ENCODE measurements at places on chromosomes 1 and 21.
A peak's percentile ranks its signal among the peaks of the same experiment; 100 is the strongest.

DNA sequence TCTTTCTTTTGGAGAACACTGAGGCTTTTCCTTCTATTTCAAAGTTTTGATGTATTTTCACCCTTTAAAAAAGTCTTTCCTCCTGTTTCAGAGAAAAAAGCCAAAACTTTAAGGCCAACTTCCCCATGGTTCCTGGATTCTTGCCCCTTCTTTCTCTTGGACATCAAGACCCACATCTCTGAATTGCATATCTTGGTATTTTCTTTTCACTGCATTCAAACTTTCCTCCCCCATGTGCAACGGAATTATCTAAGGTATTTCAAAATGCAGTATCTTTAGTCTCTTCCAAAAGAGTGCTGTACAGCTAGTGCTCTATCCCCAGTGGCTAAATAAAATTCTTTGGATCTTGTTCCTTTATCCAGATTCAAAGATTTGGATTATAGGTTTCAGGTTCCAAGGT lies 81.1 kb upstream of the TSPAN2 start:
- DNase-seq: no peak

DNA sequence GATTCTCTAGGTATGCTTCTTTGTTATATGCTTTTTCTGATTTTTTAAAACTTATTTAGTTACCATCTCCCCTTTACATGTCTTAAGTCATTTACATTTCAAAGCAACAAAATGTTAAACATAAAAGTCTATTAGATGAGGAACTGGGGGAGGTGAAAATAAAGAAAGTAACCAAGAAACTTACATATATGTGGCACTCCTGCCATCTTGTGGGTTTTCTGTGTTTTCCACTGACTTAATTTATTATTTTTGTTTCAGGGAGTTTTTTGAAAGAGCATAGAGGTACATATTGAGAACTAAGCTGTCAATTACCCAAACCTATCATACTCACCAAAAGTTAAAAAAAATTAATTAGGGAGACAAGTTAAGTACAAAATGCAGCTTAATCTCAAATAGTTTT lies 1531.1 kb downstream of the MRPL39 start:
- no peak for DNase-seq

- DNase-seq: peak; percentile 62
These were observed 125.2 kb upstream of the PTBP2 start for GRCh38 chr1:96596226-96596922.

- DNase-seq: no peak
These were observed 38.2 kb downstream of the H3-3A start for GRCh38 chr1:226100436-226101391.

GRCh38 chr21:44892536-44893277 lies 19.2 kb upstream of the PTTG1IP start:
- peak; percentile 43 for DNase-seq

DNA sequence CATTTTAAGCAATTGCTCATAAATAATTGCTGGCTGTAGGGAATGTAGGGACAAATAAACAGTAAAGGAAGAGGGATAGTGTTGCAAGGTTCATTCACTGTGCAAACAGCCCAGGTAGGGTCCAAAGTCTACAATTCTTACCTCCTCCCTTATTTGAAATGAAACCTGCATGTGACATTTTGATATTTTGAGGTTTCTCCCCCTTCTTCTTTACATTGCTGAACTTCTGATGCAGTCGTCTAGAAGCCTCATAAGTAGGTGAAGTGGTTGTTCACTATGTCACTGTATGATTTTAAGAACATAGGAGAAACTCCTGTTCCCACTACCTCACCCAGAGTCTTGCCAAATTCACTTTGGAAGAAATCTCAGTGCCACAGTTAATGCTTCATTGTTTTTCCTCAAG lies 16.1 kb downstream of the F5 start:
- no peak for DNase-seq

GRCh38 chr1:205276689-205277065 lies 44.9 kb downstream of the NUAK2 start:
- no peak for DNase-seq

DNA sequence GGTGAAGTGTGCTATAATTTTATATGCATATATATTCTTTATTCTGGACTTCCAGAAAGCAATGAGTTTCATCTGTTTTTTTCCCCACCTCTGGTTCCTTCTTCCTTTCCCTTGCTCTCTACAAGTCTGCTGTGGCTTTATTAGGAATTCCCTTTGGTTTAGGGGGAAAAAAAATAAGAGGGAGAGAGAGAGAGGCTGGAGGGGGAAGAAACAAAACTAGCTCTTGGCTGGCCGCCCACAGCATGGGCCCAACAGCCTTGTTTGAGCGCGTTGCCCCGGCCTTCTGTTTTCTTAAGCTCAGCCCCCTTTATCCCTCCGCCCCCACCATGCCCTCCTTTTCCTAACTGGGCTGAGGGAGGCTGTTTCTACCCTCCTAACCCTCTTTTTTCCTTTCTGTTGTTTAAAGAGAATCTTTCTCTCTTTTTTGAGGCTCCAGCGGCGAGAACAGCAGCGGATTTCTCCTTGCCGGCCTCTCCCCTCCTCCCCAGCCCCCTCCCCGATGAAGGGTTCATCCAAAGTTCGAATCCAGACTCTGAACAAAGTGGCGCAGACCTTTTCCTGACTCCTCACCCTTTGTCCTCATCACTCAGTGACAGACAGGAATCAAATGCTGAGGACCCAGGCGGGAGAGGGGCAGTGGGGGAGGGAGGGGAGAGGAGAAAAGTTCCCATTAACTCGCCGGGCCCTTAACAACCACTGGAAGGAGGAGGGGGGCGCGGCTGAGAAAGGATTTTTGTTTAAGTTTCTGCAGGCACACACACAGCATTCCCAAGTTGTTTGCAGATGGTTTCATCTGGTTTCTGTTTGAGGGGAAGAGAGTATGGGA lies 29.7 kb downstream of the PBX1 start:
- DNase-seq: no peak

Data from RKO (cell line).